ENCODE measurements at places on chromosomes 5 and 9.

DNA sequence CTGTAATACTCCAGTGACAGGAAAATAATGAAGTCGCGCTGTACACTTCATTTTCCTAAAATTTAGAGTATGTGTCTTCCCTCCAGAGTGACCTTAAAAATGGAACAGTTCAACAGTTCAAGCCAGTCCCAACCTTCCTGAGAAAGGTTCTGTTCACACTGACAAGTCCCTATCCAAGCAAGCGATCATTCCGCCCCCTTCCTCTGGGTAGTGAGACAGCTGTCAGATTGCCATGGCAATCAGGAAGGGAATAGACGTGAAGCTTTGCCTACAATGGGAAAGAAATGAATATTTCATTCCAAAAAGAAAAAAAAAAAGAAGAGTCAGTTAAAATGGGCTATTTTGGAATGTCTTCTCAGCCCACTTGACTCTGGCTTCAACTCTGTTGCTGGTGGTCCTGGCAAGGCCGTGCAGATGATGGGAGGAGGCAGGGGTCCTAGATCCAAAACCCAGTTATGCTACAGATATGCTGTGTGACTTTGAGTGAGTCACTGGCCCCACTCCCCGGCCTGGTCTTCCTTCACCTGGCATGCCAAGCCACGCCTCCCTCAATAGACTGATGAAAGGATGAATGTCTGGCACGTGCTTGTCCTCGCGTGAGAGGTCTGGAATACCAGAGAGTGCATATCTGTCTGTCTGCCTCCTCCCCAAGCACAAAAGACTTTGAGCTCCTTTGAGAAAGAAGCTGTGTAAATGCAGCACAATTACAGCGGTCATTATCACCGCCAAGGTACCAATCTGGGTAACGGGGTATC lies 165.8 kb upstream of the WWC1 start:
- no peak for DNase-seq

GRCh38 chr9:127049044-127049443 lies 73.4 kb downstream of the ANGPTL2 start:
- DNase-seq = peak; percentile 40

DNA sequence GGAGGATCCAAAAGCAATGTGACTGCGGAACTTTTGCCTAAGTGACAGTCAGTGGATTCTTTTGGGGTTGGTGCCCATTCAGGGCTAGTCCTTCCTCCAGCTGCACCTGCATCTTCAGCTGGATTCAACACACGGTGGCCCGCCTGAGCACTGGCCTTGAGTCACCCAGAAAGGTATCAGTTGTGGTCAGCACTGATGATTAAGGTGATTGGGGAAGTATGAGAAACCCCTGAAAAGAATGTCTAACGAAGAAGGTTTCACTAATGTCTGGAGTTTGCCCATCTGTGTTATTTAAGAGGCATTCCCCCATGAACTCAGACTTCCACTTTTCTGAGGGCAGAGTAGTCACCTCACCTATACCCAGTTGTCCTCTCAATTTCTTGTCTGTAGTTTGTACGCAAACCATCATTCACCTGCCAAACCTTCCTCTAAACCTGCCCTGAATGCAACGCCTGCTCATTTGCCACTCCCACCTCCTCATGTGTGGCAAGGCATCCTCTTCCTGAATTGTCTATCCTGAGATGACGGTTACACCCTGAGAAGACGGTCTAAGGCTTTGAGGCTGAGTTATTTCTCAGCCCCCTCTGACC lies 27.2 kb downstream of the CSF2 start:
- DNase-seq = no peak

- peak; percentile 14 for DNase-seq
These were observed 256.7 kb downstream of the PARP8 start for GRCh38 chr5:50922942-50923767.

- no peak for DNase-seq
These were observed 178.3 kb downstream of the CWC27 start for GRCh38 chr5:64947031-64947430.

All from T47D (cell line).